ENCODE measurements at places on chromosomes 7 and 10. TPM values are rescaled to one million over a fixed set of nuclear protein-coding genes. Genes with fewer than 3 reads are reported as not detected.

The PTF1A gene
- not detected for total RNA-seq

The PGAM2 gene
- 0.26 TPM for total RNA-seq

The TAS2R5 gene
- total RNA-seq, result 0.47 TPM

The LZTS2 gene
- 114 TPM for total RNA-seq

The DYNC1I1 gene
- not detected for total RNA-seq

The TMEM178B gene
- total RNA-seq, result under 0.01 TPM

The RNF32 gene
- 3.2 TPM for total RNA-seq

The CYP2C9 gene
- total RNA-seq, result not detected

The PRKG1 gene
- 15.3 TPM for total RNA-seq

The COL28A1 gene
- under 0.01 TPM for total RNA-seq

The SPDYE11 gene
- not detected for total RNA-seq

The NOS3 gene
- 2.9 TPM for total RNA-seq

The FAM149B1 gene
- 14.7 TPM for total RNA-seq

The CYP26A1 gene
- total RNA-seq, result not detected

The LBX1 gene
- total RNA-seq, result under 0.01 TPM

The ATG9B gene
- total RNA-seq, result not detected

The ZSCAN25 gene
- 10.1 TPM for total RNA-seq

The ANKRD2 gene
- not detected for total RNA-seq

The COBL gene
- not detected for total RNA-seq

The SGPL1 gene
- 17.4 TPM for total RNA-seq

The PNLIPRP2 gene
- not detected for total RNA-seq

The TFPI2 gene
- total RNA-seq, result 58.6 TPM

The UCMA gene
- not detected for total RNA-seq
